Right kidney (tissue), 9 donors: ENCODE measurements at places on chromosomes 11 and 22.

- no peak for DNase-seq
These were observed 681 bp upstream of the ARHGEF12 start for GRCh38 chr11:120335556-120335907.

DNA sequence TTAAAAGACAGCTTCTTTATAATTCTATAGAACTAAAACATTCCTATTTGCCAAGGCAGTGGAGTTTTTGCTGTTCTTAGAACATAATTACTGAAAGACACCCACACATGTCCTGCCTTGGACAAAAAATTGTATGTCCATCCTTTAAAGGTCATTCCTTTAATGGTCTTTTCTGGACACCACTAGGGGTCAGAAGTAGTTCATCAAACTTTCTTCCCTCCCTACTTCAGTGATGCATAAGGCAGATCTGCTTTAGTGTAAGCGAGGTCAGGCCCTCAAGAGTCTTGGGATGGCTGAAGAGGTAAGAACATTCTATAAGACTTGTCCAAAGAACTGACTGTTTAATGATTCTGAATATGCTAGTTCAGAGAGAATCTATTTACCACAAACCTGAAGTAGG is 4.3 kb upstream of the OR51V1 start:
- DNase-seq = peak; percentile 6

GRCh38 chr11:76598426-76598839 is 72.1 kb downstream of the LRRC32 start:
- no peak for DNase-seq

DNA sequence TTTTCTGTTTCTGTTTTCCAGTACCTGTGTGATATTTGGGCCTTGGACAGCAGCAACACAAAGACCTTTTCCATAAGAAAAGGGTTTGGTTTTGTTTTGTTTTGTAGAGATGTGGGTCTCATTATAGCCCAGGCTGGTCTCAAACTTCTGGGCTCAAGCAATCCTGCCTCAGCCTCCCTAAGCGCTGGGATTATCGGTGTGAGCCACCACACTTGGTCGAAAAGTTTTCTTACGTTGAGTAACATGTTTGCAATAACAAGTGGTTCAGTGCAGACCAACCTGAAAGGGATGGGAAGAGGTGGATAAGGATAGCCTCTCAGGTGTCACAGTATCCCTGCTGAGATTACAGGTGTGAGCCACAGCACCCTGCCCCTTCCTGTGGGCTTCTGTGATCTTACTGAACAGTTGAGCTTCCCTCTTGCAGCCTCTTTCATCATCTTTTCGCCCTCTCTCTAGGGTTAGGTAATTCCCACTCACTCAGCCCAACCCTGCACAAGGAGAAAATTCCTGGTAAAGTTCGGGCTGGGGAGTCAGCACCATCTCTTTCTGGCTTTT is 3.5 kb upstream of the MRPL48 start:
- DNase-seq = no peak

DNA sequence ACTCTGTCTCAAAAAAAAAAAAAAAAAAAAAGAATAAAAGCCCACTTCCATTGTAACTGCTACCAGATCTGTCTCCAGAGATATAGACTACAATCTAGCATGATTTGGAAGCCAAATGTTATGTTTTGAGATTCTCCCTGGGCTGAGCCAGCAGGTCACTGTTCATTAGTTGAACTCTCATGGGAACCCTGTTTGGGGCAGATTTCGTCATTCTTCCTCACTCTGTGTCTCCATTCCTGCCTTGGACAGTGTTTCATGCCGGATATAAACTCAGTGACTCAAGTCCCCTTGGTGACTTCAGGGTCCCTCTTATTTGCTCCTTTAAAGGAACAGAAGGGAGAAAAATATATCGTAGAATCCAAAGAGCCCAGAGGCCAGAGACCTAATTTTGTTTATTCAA is 378.1 kb downstream of the LARGE1 start:
- DNase-seq = no peak

DNA sequence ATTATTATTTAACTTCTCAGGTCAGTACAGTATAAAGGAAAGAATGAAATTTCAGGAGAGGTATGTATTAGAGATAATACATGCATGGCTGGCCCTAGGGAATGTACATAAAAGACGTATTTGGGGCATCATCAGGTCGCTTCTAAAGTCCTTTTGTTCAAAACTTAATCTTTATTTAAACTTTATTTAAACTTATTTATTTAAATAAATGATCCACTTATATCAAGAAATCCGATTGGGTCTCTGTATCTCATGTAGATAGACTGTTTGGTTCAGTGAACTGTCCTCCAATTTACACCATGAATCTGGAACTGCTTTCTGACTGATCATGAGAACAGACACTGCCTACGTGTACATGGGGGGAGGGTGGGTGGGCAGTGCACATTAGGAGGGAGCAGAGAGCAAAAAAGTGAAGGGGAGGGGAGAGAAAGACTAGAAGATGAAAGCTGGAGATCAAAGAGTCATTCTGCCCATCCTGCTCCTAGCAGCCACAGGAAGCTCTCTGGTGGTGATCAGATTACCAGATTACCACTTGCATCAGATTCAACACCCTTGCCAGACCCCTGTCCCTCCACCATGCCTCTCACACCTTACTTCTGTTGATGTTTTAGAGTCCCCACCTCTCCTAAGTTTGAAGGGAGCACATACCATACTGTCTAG is 92.1 kb upstream of the MTMR2 start:
- no peak for DNase-seq

- DNase-seq = no peak
These were observed 86.4 kb downstream of the GDPD4 start for GRCh38 chr11:77215106-77215505.

- DNase-seq = no peak
These were observed 5.5 kb downstream of the UPK2 start for GRCh38 chr11:118961591-118961990.

- no peak for DNase-seq
These were observed 27.7 kb upstream of the ARFGAP3 start for GRCh38 chr22:42884616-42885375.

- DNase-seq = no peak
These were observed 9.4 kb downstream of the PLAAT2 start for GRCh38 chr11:63553759-63554158.

DNA sequence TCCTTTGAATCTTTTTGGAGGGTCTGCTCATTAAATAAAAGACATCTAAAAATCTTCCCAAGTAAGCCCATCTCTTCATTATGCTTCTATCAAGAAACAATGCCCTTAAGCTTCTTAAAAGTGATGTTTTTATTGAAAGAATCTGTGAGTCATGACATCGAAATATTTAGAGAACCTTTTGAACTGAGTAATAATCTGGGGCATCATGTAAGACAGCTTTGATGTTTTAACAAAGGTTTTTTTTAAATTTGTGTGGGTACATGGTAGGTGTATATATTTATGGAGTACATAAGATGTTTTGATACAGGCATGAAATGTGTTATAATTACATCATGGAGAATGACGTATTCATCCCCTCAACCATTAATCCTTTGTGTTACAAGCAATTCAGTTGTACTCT is 46.8 kb downstream of the PLAAT5 start:
- no peak for DNase-seq

GRCh38 chr22:39429916-39430575 is 26.8 kb upstream of the MGAT3 start:
- DNase-seq = no peak

- no peak for DNase-seq
These were observed 32.1 kb downstream of the EHF start for GRCh38 chr11:34653031-34653430.

GRCh38 chr22:42743501-42743991 is 22.9 kb upstream of the A4GALT start:
- no peak for DNase-seq

DNA sequence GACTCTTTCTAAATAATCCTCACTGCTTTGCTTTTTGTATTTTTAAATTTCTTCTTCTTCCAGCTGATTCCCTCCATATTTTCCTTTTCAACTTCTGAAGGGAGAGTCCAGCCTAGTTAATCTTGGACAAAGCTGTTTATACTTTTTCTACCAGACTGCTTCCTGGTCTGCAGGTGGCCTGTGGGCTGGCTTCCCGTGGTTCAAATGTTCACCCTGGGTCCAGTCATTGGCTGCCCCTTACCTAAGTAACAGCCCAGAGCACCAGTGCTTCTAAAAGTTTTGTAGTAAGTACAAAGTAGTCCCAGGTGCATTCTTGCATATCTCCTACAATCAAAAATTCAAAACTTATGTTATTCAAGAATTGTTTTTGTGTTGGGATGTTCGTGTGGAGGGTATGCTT is 19.1 kb downstream of the ZNF143 start:
- DNase-seq = no peak

GRCh38 chr22:46537946-46538813 is 760 bp upstream of the CELSR1 start:
- DNase-seq = peak; percentile 70

DNA sequence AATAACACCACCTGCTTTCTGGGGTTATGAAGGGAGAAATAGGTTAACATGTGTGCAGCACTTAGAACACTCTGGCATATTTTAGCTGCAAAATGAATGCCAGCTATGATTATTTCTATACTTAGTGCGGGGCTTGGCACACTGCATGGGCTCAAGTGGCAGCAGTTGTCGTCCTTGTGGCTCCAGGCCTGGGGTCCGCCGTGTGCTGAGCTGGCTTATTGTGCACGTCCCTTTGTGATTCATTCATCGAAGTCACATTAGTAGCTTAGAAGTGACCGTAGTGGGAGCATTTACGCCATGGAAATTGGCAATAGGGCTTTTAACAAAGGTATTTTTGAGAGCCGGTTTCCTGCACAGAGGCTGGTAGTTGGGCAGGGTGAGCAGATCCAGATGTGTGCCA is 4.2 kb downstream of the RASD2 start:
- no peak for DNase-seq

GRCh38 chr11:4695442-4695841 is 2.2 kb downstream of the OR51E2 start:
- DNase-seq = no peak

- DNase-seq = no peak
These were observed 429.0 kb downstream of the BRD1 start for GRCh38 chr22:49398646-49399045.

DNA sequence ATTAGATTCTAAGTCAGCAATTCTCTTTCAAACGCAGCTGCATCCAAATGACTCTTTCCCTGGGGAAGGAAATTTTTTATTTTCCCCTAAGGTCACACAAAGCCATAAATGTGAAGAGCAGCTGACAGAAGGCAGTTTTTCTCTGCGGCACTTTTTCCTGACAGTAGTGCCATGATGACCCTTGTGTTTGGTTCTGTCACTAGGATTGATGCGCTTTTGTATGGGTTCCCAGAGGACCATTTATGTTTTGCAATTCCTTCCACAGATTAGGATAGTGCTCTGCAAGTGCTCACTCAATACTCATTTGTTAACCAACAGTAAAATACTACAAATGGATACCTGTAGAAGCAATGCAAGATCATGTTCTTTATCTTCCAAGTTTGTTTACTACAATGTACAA is 359.6 kb upstream of the CTSC start:
- no peak for DNase-seq

DNA sequence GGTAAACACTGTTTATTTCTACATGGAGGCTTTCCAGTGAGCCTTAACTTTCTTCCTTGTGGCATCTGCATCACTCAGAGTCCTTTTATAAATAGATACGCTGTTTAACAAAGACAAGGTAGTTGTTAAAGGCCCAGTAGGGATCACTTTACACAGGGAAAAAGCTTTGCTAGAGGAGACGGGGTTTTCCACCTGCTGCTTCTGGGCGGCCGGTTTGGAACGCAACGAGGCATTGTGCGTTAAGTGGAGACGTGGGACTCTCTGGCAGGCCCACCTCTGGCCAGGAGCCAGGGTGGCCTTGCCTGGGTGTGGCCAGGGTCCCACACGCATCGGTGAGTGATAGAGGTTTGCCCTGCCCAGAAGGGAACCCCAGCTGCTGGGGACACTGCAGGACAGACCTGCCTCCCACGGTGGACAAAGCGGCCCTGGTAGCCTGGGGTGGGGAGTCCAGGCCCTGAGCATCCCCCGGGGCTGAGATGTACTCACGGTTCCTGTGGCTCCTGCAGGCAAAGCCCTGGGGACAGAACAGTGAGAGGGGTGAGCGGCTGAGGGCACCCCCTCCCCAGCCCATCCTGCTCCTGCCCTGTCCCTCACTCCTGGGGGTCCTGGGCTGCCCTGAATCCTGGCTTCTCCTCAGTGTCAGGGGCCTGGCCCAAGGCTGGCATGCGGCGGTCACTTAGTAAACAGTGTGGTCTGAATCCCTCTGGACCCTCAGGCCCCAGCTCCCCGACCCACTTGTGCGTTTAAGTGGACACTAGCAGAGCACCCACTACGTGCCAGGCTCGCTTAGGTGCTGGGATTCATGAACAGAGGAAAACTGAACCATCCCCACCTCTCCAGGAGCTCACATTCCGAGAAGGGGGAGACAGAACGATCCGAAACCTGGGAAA is 4.2 kb downstream of the IL17REL start:
- no peak for DNase-seq

DNA sequence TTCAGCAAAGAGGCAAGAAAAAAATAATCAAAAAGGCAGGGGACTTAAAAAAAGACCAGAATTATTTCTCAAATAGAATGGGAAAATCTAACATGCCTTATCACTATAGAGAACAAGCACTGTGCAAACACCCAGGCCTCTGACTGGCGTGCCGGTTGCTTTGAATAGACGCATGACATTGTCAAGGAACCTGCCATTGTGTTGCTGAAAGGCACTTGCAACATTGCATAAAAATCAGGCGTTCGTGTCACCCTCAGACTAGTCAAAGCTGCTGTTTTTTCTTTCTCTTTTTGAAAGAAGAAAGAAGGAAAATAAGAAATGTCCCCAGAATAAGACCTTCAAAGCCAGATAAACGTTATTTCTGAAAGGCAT is 549.3 kb upstream of the CADM1 start:
- no peak for DNase-seq

DNA sequence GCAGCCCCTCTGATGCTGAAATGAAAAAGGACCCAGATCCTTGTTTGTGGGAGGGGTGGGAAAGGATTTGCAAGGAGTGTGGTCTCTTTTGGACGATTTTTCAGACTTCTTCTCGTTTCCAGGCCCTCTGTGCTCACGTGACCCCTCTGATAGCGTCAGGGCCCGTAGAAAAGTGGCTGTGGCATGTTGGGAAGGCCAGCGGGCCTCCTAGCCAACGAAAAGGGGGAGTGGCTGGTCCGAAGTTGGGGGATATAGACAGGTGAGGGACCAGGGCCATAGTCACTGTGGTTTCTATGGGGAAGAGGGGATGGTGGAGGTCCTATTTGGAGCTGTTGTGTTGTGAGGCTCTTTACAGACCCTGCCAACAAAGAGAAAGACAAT is 6.6 kb downstream of the PARVB start:
- no peak for DNase-seq

- no peak for DNase-seq
These were observed 15.7 kb upstream of the GDPD5 start for GRCh38 chr11:75541193-75542087.

DNA sequence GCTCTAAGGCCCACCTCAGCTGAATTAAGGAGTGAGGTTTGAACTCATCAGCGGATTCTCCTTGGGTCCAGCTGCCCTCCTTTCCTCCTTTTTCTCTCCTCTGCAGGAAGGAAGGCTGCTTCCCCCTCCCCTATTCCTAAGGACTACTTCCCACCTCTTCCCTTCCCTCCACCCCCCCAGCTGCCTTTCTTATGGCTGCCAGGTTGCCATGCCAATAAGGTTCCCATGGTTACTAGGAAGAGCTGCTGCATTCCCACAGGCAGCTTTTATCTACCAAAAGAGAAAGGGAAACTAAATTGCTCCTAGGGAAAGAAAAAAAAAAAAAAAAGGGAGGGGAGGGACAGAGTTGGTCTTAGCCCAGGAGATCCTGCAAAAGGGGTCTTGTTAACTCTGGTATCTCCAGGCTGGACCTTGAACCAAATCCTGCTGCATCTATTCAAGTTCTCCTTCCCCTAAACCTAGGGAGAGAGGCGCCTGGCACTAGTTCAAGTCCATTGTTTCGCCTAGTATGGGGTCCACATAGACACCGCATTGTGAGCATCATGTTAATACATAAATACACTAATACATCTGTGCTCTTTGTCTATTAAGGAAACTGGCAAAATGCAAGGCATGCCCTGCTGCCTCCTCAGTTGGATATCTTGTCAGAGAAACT is 21.2 kb upstream of the FEZ1 start:
- peak; percentile 9 for DNase-seq
